ENCODE measurements at places on chromosomes 3 and 15. TPM values are rescaled to one million over a fixed set of nuclear protein-coding genes. Genes with fewer than 3 reads are reported as not detected.

The RTP4 gene
- total RNA-seq: 1.1 TPM

The DUOX2 gene
- total RNA-seq: 0.05 TPM

The UBAP1L gene
- total RNA-seq: 7.2 TPM

The GASK1A gene
- 0.28 TPM for total RNA-seq

The CLEC3B gene
- 0.36 TPM for total RNA-seq

The FOXL2 gene
- not detected for total RNA-seq

The FGD5 gene
- not detected for total RNA-seq

The IMPG2 gene
- 0.45 TPM for total RNA-seq

The OR5H6 gene
- total RNA-seq: not detected

The SAMD7 gene
- total RNA-seq: not detected

The CP gene
- total RNA-seq: not detected

The BFSP2 gene
- not detected for total RNA-seq

The NGLY1 gene
- 46.2 TPM for total RNA-seq

The CCR2 gene
- 1.0 TPM for total RNA-seq

The BSN gene
- 0.11 TPM for total RNA-seq
